Activated CD8-positive, alpha-beta memory T cell treated with anti-CD3 and anti-CD28 coated beads for 4 hours (primary cell): ENCODE measurements at places on chromosomes 13 and 19.

DNA sequence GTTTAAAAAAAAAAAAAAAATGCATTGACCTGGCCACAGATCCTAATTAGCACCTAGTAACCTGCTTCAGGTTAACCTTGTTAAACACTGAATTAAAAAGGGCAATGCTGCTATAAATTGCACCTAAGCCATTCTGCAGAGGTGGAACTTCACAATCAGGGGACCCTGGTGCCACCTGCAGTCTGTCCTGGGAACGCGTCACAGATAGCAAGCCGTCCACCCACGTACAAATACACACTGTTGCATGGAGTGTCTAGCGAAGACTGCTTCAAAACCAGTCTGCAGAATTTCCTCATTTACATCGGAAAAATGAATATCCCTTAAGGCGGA lies 169.3 kb downstream of the COL4A1 start:
- no peak for DNase-seq

DNA sequence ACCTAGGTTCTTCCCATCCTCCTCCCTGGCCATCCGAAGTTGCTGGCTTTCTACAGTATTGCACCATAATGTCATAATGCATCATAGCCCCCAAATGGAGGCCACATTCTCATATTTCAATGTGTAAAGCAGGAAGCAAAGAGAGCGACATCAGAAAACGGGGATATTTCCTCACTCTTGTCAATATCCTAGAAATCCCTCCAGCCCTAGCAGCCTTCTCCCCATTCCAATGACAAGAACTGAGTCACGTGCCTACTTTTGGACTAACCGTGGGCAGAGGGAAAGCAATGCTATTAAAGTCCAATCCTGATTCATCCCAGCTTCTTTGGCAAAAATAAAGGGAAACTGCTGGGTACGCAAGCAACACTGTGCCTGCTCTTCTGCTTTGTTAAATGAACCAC lies 4.3 kb upstream of the RAP2A start:
- DNase-seq = no peak

- no peak for DNase-seq
Measured at GRCh38 chr13:71864094-71864985, 2.7 kb downstream of the DACH1 start.

GRCh38 chr13:113292021-113292862 lies 4.8 kb upstream of the LAMP1 start:
- no peak for DNase-seq

DNA sequence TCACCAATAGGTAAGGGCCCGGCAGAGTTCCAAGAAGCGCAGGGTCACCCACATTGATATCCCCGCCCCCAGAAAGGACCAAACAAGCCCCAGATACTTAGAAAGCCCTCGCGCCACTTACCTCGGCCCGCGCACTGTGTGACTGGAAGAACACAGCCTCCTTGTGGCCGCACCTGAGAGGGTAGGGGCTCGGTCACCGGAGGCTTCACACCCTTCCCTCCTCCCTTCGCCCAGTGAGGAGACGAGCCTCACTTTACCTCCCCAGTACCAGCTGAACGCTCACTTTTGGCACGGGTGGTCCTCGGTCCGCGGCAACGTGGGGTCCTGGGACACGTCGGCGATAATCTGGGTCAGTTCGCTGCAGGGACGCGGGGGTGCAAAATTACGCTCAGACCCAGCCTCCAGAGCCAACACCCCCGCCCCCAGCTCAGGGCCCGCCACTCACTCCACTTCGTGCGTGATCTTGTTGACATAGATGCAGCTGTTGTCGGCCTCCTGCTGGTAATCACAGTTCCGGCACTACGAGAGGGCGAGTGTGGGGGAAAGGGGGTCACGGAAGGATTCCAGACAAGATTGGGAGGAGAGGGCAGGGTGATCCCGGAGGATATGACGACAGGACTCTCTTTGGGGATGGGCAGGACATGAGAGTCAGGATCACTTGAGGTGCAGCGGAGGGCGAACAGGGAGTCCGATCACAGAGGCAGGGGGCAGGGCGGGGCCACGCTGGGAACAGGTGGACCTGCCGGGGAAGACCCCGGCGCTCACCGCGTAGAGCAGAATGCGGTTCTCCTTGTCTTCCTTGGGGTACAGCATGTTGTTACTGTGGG lies 568 bp downstream of the POLR2I start:
- no peak for DNase-seq

DNA sequence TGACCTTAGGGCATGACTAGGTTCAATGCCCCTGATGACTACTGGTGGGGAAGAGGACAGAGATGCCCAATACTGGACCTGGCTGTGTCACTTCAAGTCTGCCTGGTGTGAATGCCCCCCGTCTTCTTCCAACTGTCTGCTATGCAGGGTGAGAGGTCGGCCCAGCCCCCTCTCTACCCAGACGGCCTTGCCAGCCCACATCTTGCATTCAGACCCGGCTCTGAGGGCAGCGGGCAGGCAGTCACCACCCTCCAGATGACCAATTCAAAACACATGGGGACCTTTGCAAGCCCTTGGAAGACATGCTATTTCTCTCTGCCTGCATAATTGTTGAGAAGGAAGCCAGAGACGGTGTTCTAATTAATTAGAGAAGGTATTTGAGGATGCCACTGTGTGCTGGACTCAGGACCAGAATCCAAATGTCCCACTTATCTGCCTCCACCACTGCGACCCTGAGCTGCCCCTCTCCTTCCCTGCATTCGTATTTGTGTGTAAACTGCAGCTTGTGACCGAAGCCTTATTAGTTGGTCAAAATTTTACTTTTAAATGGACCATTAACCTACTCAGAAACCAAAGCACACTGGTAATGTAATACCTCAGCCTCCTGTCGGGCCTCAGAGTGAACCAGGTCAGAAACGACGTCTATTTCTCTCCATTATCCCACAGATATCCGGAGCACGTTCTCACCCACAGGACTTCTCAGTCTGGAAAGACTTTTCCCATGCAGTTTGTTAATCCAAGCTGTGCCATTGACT lies 407.0 kb downstream of the ZNF536 start:
- no peak for DNase-seq

DNA sequence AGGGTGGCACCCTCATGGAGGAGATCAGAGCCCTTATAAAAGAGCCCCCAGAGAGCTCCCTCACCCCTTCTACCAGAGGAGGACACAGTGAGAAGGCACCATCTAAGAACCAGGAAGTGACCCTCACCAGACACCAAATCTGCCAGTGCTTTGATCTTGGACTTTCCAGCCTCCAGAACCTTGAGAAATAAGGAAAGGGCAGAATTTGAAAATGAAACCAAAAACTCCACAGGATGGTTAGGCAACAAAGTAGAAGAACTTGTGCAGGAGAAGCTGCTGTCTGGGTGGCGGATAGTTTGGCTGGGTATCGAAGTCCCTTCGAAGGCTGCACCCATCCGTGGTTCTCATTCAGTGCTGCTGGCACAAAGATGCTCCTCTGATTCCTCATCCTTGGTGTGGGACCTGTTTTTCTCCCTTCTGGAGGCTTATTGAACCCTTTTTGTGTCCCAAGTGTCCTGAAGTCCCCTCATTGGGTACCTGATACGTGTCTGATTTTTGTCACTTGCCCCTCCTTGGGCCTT lies 130.8 kb downstream of the KDM4B start:
- DNase-seq = no peak

DNA sequence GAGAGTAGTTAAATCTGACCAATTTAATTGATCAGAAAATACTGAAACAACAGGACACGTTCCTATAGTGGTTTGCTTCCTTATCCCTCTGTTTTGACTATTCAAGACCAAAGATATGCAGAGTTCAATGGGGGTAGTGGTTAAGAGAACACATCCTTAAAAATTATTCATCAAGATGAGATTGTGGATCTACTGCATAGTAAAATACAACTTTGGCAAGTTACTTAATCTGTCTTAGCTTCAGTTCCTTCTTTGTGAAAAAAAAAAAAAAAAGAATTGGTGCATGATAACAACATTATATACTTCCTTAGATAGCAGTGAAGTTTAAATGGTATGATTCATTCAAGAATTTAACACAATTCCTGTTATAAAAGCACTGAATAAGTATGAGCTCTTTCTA lies 552.1 kb downstream of the DCT start:
- DNase-seq = no peak

DNA sequence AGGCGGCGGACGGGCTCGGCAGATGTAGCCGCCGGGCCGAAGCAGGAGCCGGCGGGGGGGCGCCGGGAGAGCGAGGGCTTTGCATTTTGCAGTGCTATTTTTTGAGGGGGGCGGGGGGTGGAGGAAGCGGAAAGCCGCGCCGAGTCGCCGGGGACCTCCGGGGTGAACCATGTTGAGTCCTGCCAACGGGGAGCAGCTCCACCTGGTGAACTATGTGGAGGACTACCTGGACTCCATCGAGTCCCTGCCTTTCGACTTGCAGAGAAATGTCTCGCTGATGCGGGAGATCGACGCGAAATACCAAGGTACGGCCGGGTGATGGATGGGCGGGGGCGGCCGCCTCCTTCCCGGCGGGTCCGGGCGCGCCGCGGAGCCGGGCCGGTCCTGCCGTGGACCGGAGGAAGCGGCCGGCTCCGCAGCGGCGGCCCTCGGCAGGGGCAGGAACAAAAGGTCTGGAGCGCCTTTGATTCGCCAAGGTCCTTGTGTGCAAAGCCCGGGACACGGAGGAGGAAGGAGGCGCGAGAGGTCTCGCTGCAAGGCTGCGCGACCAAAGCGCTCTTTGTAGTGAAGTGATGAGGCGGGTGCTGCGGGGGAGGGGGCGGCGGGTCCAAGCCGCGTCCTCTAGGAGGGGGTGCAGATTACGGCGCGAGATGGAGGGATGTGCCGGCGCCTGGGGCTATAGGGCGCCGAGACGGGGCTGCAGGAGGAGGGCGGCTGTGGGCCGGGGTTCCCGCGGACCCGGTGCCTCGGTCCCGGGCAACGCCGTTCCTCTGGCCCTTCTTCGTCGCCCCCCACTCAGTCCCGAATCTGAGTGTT lies 689 bp downstream of the ING1 start:
- DNase-seq = peak; percentile 47

DNA sequence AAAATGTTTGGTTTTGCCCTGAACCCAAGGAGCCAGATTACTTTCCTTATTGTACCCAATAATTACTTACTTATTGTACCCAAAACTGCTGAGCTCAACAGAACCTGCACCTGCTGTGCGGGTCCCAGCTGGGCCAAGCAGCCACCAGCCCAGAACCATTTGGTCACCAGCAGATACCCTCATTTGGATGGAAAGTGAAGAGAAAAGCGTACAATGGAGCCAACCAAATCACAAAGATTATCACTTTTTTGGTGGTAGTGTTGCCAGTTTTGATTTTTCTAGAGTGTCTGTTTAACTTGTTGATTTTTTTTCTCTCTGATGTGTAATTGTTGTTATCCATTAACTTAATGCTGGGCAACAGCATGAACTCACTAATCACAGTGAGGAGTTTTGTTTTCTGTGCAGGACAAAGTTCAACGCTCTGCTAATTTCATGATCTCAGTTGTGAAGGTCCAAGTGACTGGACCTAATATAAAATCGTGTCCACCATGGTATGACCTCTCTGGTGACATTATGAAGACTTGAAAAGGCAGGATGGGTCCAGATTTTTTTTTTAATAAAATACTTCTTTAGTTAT lies 23.8 kb downstream of the SPATA13 start:
- DNase-seq = no peak

GRCh38 chr19:33580026-33580644 lies 41.6 kb upstream of the CHST8 start:
- no peak for DNase-seq

DNA sequence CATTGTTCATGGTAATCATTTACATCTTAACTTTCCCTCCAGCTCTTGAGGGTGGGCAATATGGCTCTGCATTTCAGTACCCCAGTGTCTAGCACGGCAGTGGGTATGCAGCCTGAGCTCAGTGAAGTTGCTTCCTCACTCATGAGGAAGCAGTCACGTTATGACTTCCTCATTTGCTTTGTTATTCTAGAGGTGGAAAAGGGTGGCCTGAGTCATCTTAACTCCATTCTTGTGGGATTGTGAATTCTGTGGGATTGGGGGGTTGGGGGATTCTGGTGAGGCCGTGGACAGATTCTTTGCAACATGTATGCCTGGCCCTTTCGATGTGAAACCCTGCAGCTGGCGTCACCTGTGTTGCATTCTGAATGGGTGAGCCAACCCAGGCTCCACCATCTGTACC lies 406.7 kb upstream of the ZNF507 start:
- no peak for DNase-seq

DNA sequence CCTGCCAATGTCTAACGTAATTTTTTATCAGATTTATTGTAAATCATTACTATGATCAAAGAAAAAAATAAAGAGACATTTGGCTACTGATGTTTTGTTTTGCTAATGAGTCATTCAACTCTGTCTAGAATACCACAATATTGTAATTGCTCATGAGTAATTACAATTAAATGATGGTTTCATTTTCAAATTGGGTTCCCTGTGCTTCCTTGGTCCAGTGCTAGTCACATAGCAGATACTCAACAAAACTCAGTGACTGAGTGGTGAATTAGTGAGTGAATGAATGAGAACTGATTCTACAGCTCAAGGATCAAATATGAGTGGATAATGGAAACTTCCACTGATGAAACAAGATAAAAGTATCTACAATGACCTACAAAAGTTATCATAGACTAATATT lies 304.7 kb downstream of the POU4F1 start:
- no peak for DNase-seq

DNA sequence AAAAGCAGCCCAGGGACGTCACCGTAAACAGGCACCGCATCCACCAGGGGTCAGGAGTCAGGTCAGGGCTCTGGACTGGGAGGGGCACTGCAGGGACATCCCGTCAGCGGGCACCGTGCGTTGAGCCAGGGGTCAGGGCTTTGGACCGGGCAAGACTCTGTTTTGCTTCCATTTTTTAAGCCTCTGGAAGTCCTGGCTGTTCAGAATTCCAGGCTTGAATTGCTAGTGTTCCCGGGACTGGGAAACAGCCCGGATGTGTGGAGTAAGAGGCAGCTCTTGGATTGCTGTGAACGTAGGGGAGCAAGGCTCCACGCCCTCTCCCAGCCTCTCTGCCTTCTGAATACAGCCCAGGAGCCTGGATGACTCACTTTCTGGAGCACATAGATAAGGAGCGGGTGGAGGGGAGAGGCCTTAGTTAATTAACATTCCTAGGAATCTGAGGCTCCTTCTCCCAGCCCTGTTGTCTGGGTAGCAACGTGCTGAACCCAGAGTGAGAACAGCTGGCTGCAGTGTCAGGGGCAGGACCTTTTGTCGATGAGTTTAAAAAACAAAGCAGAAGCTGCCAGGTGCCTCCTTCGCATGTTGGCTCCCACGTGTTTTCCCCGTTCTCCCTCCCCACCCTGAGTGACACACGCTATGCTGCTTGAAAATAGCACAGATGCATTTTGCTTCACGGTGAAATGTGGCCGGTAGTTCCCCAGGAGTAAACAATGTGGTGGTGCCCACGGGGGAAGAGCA lies 21.9 kb downstream of the ATP11A start:
- DNase-seq = no peak

- no peak for DNase-seq
Measured at GRCh38 chr13:58119804-58120203, 488.3 kb downstream of the PCDH17 start.

GRCh38 chr13:85853161-85853894 lies 54.1 kb upstream of the SLITRK6 start:
- no peak for DNase-seq

DNA sequence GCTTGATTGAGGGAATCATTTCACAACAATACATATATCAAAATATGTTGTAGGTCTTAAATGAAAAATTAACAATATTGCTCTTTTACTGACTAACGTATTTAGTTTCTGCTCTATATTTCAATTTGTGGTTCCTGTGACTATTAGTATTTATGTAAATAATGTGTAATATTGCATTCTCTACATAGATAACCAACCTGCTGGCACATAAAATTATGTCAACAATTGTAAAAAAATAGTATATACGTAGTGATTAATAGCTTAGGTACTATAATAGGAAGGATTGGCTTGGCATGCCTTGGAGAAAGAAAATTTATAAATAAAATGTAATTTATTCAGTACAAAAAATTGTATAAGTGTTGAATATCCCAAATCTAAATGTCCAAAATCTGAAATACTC lies 1336.1 kb downstream of the PCDH9 start:
- no peak for DNase-seq
